Calu3 (cell line): ENCODE measurements at places on chromosomes 2 and 18. TPM values are rescaled to one million over a fixed set of nuclear protein-coding genes. Genes with fewer than 3 reads are reported as not detected.

DNA sequence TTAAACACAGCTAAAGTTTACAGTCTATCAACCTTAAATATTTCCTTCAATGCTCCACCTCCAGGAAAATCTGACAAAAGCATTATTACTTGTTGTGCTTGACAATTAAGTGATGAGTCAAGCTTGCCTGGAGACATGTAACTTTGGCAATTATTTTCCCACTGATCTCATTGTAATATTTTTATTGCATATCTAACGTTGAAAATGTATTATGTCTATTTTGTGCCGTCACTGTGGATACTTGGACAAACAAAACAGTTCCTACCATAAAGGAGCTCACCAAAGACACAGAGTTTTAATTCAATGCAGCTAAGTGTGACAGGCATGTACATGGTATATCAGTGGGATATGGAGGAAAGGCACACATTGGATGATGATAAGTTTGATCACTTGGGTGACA lies 24.7 kb downstream of the RNF103 start:
- no peak for DNase-seq

DNA sequence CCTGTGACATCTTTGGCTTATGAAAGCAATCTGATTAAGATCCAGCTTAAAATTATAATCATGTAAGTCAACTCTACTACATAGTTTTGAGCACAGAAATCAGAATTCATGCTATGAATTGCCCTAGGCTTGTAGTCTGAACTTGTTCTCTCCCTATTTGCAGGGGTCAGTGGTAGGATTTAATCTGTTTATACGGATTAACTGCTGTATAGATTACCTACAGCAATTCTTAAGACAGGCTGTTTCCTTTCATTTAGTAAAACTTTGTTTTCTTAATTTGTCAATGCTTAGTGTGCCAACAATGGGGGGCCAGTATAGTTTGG lies 287.9 kb downstream of the PDE11A start:
- no peak for DNase-seq

Gene CTAGE1
- not detected in 2 replicates for total RNA-seq

Gene PDE1A
- total RNA-seq, result 0.26 and 0.49 TPM in 2 replicates

DNA sequence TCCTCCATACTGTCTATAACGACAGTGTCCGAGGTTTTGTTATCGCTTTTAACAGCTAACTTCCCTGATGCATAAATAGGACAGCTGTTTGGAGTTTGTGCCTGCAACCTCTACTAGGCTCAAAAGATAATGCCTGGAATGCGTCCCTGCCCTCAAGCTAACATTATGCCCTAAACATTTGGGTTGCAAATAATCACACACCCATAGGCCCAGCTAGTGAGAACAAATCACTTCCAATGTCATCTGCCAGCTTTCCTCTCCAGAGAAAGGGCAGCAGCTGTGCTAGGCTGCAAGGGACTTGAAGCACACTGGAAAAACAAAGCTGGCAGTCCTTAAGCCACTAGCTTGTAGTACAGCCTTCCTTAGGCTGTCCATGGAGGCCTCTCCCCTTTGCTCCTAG lies 201.8 kb upstream of the LYPD1 start:
- DNase-seq, result no peak

DNA sequence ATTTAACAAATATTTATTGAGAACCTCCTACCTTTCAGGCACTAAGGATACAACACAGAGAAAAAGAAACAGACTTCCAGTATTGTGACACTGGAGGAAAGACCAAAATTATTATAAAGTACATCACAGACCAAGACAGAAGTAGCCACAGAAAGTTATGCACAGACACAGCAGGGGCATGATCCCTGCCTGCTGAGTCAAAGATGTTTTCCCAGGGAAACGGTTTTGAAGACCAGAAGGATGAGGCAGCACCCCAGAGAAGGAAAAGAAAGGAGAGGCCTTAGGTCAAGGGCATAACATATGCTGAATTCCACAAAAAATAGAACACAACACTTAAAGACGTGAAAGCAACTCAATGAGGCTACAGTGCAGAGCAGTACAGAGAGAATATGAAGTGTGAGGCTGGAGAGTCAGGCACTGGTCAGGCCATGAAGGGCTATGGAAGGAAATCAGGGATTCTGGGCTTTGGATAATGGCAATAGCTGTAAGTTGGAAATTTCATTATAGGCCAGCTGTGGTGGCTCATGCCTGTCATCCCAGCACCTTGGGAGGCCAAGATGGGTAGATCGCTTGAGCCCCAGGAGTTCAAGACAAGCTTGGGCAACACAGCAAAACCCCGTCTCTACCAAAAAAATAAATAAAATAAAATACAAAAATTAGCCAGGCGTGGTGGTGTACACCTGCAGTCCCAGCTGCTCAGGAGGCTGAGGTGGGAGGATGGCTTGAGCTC lies 8.2 kb downstream of the ADAM17 start:
- DNase-seq, result no peak

GRCh38 chr18:3256693-3257626 lies 5.0 kb upstream of the MYL12B start:
- DNase-seq, result no peak

GRCh38 chr2:27742571-27742970 lies 28.9 kb upstream of the MRPL33 start:
- DNase-seq, result no peak

- no peak for DNase-seq
Measured at GRCh38 chr2:172204762-172205161, 102.1 kb upstream of the DLX2 start.

DNA sequence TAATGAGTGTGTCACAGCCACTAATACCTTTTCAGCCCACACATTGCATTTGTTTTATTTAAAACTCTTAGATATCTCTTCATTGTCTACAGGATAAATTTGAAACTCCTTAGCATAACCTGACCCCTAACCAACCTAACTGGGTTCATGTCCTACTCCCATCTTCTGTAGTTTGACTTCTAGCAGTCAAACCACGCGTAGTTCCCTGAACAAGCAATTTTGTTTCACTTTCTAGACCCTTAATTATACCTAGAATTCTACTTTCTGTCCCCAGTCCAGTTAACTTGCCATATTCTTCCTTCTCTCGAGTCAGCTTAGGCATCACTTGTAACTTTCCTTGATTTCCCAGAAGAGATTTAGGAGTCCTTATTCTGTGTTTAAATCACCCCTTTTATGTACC lies 55.1 kb downstream of the RBBP8 start:
- no peak for DNase-seq

DNA sequence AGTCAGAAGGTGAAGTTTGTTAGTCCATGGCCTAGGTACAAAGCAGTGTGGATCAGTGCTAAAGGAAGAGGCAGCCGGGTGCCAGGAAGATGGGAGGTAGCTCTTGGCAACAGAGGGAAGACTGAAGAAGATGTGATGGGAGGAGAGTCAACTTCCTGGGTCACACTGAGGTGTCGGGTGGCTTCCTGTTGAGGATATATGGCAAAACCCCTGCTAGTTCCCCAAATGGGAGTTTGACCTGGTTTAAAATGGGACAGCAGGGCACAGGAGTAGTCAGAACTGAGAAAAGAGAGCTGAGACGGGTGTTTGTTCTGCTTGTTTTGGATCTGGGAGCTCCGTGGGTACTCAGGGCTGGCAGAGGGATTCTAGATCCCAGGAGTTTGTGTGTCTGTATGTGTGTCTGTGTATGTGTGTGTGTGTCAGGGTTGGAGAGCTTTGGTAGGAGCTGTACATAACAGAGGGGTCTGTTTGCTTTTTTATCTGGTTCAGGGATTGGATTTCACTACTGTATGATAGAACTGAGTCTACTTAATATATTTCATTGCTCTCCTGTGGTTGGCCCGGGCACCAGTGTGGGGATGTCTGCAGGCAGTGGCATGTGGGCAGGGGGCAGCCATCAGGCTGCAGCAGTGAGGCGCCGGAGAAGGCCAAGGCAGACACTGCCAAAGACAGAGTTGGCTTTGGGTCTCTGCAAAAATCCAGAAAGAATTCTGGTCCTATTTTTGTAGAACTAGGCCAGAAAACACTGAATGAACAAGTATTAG lies 17.1 kb downstream of the MXD1 start:
- no peak for DNase-seq

Gene MAP3K19
- total RNA-seq, result not detected in 2 replicates

DNA sequence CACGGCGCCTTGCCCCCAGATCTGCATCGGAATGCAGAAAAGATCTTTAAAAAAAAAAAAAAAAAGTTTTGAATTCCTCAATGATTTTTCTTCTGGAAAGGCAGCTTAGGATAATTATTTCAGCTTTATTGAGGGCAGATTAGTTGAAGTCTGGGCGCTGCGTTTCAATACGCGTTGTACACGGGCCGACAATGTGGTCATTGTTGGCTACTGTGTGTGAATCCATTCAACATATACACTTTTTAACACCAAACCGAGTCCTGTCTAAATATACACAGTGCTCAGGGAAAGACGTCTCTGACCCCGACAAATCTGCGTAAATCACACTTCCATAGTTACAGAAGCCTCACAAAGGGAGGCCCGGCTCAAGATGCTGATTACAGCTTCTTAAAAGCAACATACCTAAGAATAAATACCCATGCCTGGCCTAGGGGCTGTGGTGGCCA lies 1.4 kb upstream of the SIX3 start:
- DNase-seq, result no peak
